Lung (tissue), 17 donors: ENCODE measurements at places on chromosomes 2 and 18.

- H3K36me3 ChIP-seq, result peaks cover 11% of the 10 kb centered on the region
- no peaks in the 10 kb centered on the region for H3K27me3 ChIP-seq
- H3K4me1 ChIP-seq, result peaks cover 13% of the 10 kb centered on the region
- peak; percentile 36 for DNase-seq
- H3K4me3 ChIP-seq, result no peak overlapping the region
Observed at GRCh38 chr2:223922308-223922707, 22.8 kb downstream of the WDFY1 start.

GRCh38 chr2:20622731-20623130 lies 28.2 kb downstream of the HS1BP3 start:
- peaks cover 9% of the 10 kb centered on the region for H3K4me1 ChIP-seq
- no peak overlapping the region for H3K4me3 ChIP-seq
- no peaks in the 10 kb centered on the region for H3K27me3 ChIP-seq
- peaks cover 18% of the 10 kb centered on the region for H3K36me3 ChIP-seq
- H3K27ac ChIP-seq, result peak overlapping the region; percentile 64

- H3K27me3 ChIP-seq, result no peaks in the 10 kb centered on the region
- no peak overlapping the region for H3K4me3 ChIP-seq
- H3K36me3 ChIP-seq, result no peaks in the 10 kb centered on the region
- H3K27ac ChIP-seq, result no peak overlapping the region
Observed at GRCh38 chr18:50853863-50854271, 25.1 kb upstream of the ME2 start.

DNA sequence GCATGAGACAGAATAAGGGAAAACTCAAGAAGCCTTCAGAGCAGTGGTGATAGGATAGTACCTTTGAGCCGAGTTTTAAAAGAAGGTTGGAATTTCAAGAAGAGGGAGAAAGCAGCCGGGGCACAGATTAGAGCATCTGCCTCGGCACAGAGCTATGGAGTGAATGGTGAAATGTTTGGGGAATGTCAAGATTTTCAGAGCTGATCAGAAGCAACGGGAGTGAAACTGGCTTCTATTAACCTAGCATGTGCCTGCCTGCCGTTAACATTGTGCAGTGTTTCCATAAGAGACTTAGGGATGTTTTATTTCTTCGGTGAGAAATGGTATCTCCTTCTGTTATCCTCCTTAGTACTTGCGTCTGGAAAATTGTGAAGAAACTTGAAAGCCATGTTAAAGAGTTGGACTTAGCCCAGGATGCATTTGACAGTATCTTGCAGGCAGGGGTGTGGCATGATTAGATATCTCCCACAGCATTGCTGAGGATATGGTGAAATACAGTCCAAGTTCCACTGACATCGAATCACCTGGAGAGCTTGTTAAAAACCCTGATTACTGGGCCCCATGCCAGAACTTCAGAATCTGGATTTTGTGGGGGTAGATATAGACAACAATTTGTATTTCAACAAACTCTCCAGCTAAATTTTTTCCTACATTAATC lies 96.8 kb upstream of the PPP1CB start:
- H3K4me3 ChIP-seq, result no peak overlapping the region
- H3K27me3 ChIP-seq, result no peaks in the 10 kb centered on the region
- H3K36me3 ChIP-seq, result no peaks in the 10 kb centered on the region
- DNase-seq, result no peak
